ENCODE measurements at places on chromosomes 1 and 21.

- peak; percentile 21 for DNase-seq
Measured at GRCh38 chr1:186715887-186716809, 35.9 kb upstream of the PTGS2 start.

GRCh38 chr1:211613108-211613947, 34.4 kb upstream of the SLC30A1 start:
- peak; percentile 87 for DNase-seq

DNA sequence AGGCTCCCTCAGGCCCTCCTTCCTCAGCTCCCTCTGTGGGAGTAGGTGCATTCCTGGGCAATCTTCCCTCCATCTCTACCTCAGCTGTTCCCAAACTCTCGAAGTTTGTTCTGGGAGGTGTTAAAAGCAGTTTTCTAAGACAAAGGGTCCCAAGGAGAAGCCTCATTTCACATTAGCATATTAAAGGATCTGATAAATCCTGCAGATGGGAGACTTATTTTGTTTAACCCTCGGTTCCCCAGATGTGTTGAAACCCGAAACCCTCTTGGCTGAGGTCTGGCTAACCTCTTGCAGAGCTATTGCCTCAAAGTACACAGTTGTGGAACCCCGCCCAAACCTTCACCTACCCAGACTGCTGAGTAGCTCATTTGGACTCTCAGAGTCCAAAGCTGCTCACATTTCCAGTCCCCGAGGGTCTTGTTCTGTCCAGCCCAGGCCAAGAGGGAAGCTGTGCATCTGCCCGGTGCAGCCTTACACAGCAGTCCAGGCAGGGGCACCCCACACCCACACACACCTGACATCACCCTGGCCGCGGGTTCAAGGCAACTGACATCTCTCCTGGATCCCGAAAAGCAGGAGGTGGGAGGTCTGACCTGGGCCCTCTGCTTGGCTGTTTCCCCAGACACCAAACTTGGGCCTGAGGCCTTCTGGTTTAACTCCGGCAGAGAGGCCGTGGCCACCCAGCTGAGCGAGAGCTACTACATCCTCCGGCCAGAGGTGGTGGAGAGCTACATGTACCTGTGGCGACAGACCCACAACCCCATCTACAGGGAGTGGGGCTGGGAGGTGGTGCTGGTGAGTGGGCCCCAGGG, 19.5 kb upstream of the SELENON start:
- DNase-seq = peak; percentile 77

GRCh38 chr1:39084191-39084590, 58.0 kb downstream of the NDUFS5 start:
- no peak for DNase-seq

DNA sequence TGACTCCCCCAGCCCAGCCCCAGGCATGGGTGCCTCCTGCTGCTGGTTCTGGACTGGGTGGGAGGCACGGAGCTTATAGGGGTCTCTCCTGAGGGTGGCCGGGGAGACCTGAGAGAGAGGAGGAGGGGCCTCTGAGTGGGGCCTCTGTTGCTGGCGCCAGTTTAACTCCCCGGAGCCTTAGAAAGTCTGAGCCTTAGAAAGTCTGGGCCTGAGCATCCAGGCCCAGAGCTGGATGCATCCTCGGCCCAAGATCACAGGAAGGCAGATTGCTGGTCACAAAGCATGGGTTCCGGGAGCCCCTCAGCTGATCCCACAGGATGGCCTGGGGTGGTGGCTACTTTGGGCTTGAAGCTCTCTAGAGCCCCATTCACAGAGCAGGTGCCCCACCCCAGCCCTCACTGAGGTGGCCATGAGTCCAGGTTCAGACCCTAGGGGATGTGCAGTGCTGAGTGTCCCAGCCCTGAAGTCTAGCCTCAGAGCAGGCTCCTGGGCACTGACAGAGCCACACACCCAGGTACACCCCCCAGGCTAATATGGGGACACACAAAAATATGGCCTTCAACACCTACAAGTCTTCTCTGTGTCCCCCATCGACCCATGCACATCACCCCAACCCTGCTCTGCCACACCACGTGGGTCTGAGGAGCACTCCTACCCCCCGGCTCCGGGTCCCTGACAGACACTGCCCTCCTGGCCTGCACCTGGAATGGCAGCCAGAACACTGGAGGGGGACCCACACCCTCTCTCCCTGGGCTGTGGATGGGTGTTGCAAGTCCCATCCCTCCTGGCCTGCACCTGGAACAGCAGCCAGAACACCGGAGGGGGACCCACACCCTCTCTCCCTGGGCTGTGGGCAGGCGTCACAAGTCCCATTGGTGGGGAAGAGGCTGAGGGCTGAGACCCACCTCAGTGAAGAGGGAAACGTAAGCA, 9.7 kb downstream of the PLA2G2F start:
- no peak for DNase-seq

- DNase-seq = no peak
Measured at GRCh38 chr21:16570171-16570570, 840.4 kb downstream of the USP25 start.

DNA sequence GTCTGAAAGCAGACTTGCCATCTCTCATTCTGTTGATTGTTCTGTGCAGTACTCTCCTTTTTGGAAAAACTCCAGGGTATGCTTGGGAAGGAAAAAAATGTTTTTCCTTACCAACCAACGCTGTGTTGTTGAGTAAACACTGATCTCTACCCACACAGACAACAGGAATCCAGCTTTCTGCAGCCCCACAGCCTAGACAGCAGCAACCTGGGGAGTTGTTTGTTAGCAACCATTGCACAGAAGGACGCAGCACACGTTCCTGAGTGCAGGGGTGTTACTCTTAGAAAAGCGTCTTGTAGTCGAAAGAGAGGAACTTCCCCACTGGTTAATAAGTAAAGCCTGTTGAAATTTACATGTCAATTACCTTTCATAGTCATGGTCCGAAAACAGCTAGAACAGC, 56.6 kb downstream of the SMYD2 start:
- peak; percentile 46 for DNase-seq

DNA sequence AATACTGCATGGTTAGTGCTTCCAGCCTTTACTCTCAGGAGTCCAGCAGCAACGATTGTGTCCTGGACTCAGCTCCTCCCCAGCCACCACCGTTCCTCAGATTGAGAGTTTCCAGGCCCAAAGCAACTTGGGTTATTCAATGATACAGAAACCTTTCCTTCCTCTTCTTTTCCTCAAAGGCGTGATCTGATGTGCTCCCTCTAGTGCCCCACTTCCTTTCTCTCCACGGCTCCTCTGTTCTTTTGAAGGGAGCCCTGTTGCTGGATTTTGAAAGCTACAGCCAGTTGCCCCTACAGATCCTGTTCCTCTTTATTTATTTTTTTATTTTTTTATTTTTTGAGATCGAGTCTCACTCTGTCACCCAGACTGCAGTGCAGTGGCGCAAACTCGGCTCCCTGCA, 14.1 kb downstream of the CRP start:
- DNase-seq = no peak

- no peak for DNase-seq
Measured at GRCh38 chr1:40257313-40257687, 736 bp upstream of the ZMPSTE24 start.

DNA sequence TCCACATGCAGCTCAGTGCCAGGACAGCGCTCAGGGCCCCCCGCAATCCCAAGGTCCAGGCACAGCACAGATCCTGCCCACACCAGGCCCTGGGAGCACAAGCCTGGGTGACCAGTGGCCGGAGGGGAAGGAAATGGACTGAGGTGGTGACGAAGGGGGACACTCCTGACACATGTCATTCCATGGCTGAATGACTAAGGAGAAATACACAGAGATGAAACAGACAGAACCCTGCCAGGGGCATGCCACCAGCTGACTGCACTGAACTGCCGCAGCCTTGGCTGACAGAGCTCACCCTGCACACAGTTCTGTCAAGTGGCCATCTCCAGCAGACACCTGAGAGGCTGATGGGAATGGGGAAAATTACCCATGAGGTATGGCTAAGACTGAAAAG, 56.1 kb downstream of the HSF2BP start:
- DNase-seq = no peak

DNA sequence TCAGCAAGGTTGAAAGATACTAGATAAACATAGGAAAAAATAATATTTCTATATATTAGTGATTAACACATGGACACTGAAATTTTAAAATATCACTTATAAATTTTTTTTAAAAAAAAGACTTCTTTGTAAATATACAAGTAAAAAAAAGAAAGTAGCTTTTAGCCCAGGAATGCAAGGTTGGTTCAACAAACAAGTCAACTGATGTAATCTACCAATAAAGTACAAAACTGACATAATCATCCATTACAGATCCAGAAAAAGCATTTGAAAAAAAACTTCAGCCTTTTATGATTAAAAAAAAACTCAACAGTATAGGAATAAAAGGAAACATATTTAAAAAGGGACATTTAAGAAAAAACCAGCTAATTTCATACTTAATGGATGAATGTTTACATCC, 48.4 kb downstream of the TRMT1L start:
- no peak for DNase-seq

GRCh38 chr21:36434144-36434543, 45.8 kb downstream of the CLDN14 start:
- no peak for DNase-seq

GRCh38 chr21:22352088-22352487, 1353.9 kb downstream of the NCAM2 start:
- no peak for DNase-seq

All from fibroblast of the conjunctiva (primary cell).